ENCODE measurements at places on chromosomes 13 and 19.

GRCh38 chr13:48728226-48728625, 74.5 kb downstream of the CYSLTR2 start:
- DNase-seq, result no peak

GRCh38 chr13:53254500-53254899, 225.9 kb downstream of the OLFM4 start:
- DNase-seq, result no peak

DNA sequence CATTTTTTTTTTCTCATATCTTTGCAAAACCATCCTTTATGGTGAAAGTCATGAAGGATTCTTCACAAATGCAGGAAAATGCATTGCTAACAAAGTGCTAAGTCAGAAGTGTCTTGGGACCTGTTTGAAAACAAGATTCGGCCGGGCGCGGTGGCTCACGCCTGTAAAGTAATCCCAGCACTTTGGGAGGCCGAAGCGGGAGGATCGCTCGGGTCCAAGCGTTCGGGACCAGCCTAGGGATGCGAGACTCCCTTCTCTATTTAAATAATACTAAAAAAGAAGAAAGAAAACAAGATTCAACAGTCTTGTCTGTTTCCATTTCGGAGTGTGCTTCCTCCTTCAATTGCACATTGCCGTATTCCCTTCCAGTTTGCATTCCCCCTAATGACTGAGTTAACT, 819 bp downstream of the EID2B start:
- DNase-seq, result no peak

DNA sequence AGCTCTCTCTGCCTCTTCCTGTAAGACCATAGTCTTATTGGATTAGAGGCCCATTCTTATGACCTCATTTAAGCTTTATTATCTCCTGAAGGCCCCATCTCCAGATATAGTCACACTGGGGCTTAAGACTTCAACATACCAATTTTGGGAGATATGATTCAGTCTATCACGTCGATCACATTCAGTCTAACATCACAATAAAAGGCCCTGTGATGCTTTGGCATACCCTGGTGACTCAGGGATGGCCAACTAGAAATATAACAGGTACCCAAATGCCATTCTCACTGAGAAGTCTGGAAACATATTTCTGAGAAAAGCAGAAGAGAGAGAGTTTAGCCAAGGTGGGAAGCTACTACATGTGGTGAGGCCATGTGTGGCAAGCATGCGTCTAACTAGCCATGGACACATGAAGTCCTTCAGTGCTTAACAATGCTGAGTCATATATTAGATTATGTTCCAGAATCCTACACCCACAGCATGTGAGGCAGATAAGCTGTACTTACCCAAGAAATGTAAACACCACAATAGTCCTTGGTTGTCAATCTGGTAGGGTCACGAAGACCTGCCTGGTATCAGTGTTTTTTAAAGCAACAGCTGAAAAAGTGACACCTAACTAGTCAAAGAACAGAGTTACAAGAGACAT, 485.1 kb downstream of the FOXO1 start:
- no peak for DNase-seq

GRCh38 chr13:77519808-77520207, 15.7 kb upstream of the SCEL start:
- no peak for DNase-seq

DNA sequence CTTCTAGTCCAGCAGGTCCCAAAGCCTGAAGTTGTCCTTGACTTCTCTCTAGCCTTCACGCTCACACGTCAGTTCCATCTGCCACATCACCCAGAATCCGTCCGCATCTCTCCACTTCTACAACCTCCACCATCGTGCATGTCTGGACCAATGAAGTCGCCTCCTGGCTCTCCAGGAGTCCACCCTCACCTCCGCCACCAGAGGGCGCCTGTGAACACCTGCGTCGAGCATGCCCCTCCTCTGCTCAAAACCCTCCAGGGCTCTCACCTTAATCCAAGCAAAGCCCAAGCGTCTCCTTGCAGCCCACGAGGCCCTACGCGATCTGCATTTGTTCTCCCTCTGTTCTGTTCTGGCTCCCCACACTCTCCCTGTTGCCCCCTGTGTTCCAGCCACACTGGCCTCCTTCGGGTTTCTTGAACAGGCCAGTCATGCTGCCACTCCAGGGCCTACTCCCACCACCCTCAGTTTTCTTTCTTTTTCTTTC, 3.7 kb downstream of the USHBP1 start:
- peak; percentile 88 for DNase-seq

DNA sequence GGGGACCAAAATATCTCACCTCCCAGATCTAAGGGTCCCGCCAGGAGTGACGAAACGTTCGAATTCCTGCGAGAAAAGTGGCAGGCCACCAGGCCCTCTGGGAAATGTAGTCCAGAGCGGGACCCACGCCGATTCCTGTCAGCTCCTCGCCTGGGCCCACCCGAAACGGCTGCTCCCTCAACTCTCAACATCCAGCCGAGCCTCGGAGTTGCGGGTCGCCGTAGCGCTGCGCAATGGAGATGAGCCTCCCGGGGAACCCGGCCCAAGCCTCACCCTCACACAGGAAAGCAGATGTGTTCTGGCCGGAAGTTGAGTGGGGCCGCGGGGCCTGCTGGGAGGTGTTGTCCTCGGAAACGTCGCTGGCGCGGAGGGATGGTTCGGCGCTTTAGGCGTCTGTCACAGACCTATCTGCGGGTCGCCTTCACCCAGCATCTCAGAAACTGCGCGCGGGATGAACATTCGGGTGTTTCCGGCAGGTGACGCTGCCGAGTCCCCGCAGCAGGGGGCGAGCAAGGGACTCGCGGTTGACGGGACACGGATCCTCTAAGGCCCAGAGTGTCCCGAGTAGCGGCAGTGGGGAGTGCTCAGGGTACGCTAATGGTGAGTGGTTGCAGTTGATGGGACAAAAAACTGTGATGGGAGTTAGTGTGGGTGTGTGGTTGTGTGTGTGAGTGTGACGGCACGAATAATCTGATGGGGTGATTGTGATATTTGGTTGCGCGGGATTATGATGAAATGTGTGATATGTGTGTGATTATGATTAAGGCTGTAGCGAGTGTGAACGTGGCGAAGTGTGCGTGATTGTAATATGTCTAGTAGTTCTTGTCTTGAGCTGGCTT, at the start of the genes ZNF568 and ZNF829:
ZNF568 (plus strand) TSS at position 341 of the 839 bp plus-strand sequence. CDS start 6,439 bp downstream, outside the sequence.
ZNF829 (minus strand) TSS at position 300 of the 839 bp plus-strand sequence. CDS start 1,124 bp downstream, outside the sequence.
- peak; percentile 81 for DNase-seq

GRCh38 chr13:104532132-104532531, 1465.9 kb upstream of the SLC10A2 start:
- no peak for DNase-seq

GRCh38 chr19:58568453-58569130, 4.5 kb downstream of the MZF1 start:
- no peak for DNase-seq

- no peak for DNase-seq
Measured at GRCh38 chr19:44924243-44924725, 9.9 kb downstream of the APOC1 start.

DNA sequence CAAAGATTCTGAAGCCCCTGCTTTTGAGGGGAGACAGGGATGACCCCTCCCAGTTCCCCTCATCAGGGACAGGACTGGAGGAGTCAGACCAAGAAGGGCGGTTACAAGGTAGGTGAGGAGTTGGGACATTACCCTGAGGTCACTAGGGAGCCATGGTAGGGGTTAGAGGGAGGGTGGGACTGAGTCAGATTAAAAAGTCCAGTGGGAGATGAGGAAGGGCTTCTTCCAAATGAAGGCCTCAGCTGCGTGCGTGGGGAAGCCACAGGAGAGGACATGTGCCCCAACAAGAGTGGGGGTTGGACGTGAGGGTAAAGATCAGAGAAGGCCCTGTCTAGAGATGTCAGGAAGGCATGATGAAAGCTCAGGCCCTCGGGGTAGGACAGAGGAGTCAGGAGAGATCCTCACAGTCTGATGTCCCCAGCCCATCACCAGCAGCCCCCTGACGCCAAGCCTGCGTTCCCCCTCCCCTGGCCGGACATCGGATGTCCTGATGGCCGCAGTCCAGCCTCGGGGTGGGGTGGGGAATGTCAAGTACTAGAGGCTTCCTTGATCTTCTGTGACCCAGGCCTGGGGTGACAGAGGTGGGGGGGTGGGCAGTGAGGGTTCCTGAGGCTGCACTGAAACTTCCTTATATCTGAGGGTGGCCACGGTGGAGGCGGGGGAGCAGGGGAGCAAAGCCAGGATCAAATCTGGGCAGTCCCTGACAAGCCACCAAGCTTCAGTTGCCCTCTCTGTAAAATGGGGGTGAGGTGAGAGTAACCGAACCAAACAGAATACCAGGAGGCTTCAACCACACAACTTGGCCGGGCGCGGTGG, 6.5 kb upstream of the MFSD12 start:
- DNase-seq, result no peak

GRCh38 chr19:49766930-49767299, at the start of gene AP2A1:
Gene AP2A1, plus strand, starts transcription at chr19:49767001. Its CDS starts 133 bp downstream, at chr19:49767134.
- DNase-seq, result no peak

DNA sequence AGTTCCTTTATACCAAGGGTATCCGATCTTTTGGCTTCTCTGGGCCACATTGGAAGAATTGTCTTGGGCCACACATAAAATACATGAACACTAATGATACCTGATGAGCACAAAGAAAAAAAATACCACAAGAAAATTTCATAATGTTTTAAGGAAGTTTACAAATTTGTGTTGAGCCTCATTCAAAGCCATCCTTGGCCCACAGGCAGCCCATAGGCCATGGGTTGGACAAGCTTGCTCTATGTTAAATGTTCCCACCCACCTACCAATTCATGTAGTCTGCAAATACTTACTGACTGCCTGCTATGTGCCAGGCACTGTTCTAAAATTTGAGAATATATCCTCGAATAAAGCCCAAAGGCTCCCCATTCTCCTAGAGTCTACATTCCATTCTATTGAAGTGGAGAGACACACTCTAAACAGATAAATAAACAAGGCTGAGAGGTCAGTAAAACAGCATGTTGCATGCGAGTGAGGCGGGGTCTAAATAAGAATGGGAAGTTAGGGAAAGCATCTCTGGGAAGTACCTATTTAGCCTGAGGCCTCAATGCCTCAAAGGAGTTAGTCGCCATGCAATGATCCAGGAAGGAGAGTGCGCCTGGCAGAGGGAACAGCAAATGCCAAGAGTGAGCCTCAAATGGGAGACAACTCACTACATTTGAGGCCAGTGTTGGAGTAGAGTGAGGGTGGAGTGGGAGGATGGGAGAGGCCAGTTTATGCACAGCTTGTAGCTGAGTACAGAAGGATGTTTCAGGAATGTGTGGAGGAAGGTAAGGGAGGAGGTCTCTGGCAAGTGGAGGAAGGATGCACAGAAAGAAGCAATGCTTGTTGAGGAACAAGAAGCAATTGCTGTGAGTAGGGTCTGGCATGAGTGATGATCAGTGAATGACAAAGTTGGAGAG, 52.5 kb upstream of the CLDN10 start:
- no peak for DNase-seq

DNA sequence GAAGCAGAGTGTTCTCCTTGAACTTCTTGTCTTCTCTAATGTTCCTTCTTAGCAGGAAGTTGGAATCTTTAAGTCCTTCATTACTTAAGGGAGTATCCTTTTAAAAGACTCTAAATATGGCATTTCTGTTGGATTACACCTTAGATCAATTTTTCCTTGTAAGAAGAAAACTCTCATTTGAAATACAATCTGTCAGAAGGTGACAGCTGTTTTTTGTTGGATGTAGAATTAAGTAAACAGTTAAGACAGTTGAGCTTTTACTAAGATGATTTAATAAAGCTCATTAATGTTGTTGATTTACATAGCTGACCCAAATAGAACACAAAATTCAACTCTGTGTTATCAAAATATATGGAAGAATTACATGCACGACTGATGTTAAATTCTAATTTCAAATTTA, 16.7 kb upstream of the MBNL2 start:
- no peak for DNase-seq

GRCh38 chr13:102402290-102402689, 442 bp upstream of the FGF14 start:
- peak; percentile 21 for DNase-seq

GRCh38 chr19:13817615-13818371, 22.6 kb downstream of the ZSWIM4 start:
- no peak for DNase-seq

DNA sequence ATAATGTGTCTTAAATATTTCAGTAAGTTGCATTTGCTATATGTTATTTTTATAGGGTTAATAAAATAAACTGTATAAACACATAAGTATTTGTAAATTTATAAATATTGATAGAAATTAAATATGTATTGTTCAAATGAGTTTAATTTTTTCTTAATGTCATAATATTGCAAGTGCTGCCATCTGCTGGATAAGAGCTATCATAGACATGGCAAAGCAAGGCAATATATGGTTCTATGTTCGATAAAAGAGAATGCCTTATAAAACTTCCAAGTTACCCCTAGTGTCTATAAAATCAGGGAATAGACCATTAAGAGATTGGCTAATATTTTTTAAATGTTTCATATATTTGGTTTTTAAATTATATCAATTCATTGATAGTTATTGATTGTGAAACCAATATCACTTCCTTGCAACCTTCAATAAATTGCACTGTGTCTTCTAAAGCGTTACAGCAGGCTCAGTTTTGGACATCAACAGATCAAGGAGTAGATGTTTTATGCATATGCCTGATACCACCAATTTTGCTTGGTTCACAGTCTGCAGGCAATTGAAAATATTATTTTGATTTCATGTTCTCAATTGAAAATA, 29.0 kb upstream of the SLITRK6 start:
- no peak for DNase-seq

DNA sequence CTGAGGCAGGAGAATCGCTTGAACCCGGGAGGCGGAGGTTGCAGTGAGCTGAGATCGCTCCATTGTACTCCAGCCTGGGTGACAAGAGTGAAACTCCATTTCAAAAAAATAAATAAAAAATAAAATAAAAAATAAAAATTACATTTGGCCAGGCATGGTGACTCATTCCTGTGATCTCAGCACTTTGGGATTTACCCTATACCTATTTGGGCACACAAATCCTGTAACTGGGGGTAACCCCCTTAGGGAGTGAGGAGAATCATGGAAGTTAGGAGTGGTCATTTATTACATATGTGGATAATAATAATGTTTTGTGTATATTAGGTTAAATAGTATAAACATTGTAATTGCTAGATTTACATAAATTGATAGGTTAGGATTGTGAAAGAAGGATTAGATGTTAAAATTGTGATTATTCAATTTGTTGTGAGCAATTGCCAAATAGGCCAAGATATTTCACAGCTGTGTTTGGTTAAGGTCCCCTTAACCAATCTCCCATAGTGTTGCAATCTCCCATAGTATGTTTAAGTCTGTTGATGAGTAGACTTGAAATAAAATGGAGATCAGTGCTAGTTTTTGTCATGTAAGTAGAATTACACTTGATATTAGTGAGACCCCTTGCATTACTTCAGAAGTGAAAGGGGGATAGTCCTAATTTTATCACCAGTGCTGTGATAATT, 30.7 kb downstream of the ZNF844 start:
- DNase-seq, result no peak

- DNase-seq, result no peak
Measured at GRCh38 chr19:31146546-31147183, 202.6 kb downstream of the TSHZ3 start.

GRCh38 chr13:58992478-58993042, 1171.2 kb downstream of the DIAPH3 start:
- no peak for DNase-seq
